ENCODE measurements at places on chromosomes 4 and X.
A peak's percentile ranks its signal among the peaks of the same experiment; 100 is the strongest.

DNA sequence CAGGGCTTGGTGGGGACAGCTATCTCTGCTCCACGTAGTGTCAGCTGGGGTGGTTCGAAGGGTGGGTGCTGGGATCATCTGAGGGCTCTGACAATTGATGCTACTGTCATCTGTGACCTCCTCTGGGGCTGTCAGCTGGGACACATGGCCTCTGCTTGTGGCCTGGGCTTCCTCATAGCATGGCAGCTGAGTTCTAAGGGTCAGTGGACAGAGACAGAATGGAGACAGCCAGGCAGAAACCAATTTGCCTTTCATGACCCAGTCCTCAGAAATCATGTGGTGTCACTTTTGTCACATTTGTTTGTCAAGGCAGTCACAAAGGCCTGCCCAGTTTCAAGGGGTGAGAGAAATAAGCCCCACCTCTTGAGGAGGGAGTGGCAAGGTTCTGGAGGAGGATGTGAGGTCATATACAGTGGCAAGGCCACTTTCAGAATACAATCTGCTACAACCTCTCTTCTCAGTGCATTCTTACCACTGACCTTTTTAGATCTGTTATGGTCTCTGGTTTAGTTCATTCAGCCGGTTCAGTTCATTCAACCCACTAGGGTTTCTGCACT is 103.6 kb upstream of the BCOR start:
- DNase-seq = no peak

DNA sequence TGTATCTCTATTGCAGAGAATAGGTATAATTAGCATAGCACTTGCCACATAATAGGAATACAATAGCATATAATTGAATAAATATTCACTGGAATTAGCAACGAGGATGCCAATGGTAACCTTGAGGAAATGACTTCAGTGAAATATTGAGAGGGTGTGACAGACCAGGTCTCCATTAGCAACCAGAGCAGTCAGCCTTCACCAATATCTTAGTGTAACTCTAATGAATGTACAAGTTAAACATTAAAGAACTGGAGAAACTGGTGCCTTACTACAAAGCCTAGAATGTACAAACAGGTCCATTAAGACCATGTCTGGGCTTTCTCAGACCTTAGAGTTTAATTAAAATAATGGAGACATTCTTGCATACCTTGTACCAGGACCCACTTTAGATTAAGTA is 143.0 kb downstream of the MAGEB17 start:
- DNase-seq = no peak

- no peak for DNase-seq
Observed at GRCh38 chr4:116627545-116627944, 457.8 kb downstream of the TRAM1L1 start.

DNA sequence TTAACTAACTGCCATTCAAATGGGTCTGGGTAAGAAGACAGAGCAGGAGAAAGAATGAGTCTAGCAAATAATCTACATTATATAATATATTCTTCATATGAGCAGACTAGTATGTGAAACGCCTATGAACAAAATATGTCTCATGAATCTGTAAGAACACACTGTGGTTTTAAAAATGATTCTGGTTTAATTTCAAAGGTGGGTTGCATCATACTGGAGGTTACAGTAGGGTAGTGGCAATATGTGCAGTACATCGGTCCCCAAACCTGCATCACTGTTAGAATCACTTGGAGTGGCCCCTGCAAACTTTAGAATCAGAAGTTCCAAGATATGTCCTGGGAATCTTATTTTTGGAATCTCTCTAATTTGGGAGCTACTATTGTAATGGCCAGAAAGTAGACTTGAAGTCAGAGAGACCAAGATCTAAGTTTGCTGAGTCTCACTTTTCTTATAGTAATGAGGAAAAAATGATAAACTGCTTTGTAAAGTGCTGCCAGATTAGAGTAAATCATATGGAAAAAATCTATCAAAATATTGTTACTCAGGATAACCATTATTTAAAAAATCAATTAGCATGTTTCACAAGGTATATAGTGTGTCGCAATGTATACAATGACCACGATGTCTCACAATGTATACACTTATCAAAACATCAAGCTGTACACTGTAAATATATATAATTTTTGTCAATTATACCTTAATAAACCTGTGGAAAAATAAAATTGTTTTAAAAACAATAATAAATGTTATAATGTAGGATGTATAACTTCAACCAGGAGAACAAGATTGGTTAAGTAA is 37.9 kb upstream of the ARSJ start:
- no peak for DNase-seq

GRCh38 chr4:10629394-10629793 is 55.2 kb downstream of the CLNK start:
- DNase-seq = no peak

GRCh38 chr4:146585761-146586333 is 52.8 kb upstream of the POU4F2 start:
- no peak for DNase-seq

- no peak for DNase-seq
Observed at GRCh38 chr4:185867770-185868169, 55.8 kb upstream of the SORBS2 start.

- no peak for DNase-seq
Observed at GRCh38 chr4:118760493-118760892, 75.3 kb downstream of the METTL14 start.

GRCh38 chrX:144295921-144296320 is 412.1 kb downstream of the UBE2NL start:
- no peak for DNase-seq

GRCh38 chr4:73451981-73452747 is 16.1 kb downstream of the AFP start:
- DNase-seq = no peak

GRCh38 chr4:1872870-1873269 is 1.7 kb downstream of the NSD2 start:
- DNase-seq = no peak

DNA sequence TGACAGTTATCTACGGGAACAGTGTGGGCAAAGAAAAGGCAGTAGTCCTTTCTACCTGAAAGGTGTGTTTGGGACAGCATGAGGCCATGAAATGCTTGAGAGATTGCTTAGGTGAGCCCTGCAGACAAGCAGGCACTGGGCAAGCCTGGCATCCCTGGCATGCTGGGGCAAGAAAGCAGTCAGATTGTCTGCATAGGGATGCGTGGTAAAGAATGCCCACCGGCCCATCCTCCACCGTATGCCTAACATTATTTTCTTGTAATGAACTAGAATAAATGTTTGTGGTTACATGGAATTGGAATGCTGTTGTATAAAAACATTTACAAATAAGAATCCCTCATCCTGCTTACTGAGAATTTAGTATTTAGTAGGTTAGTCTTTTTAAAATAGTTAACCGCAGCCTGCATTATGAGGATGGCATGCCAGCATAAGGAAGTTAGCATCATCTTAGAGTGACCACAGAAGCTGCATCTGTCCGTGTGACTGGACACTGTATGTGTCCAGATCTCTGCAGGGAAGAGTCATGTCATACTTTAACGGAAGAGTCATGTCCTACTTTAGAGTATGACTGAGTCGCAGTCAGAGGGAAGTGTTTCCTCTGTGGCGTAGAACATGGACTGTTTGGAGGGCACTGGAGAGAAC is 18.9 kb downstream of the ZBTB49 start:
- DNase-seq = no peak

DNA sequence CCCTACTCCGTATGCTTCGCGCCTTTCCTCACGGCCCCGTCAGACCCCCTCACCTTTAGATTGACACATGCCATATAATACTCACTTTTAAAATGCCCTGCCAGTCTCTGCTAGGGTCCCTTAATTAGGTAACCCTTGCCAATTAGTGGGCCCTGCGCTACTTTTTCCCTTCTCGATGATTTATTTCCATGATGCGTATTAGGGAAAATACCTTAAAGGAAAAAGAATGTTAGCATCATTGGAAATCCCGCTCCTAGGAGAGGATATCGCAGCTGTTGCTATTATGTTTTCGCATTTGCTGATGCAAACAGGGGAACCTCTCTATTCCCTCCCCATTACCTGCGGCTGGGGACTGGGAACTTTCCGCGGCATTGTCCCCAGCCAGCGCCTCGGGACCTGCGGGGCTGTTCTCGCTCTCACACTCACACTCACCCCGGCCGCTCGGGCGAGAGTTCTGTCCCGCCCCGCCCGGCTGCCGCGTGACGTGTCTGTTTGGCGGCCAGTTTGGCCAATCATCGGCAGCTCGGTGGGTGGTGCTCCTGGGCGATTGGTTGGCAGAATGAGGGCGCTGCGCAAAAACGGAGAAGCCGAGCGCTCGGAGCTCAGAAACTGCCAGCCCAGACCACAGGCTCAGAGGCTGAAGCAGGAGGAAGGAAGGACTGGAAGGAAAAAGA is at the start of gene PCDH10:
PCDH10 (plus strand) TSS at position 605 of the 674 bp plus-strand sequence. CDS start 847 bp downstream, outside the sequence.
- no peak for DNase-seq

- no peak for DNase-seq
Observed at GRCh38 chr4:74188912-74189311, 31.0 kb downstream of the MTHFD2L start.

DNA sequence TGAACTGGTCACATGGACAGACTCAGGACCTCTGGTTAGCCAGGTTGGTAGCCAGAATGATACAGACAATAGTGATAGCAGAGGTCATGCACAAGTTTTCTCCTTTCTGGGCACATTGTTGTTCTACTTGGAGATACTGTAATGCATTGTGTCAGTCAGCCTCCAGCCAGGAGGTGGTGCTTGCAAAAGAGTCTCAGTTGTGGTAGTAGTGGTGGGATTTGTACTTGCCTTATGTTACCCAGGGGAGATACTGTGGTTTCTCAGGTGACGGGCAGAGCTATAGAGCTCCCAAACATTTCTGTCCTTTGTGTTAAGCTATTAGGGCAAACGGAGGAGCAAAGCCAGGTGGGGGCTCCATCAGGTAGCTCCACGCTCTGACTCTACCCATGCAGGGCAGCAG is 190.5 kb downstream of the STPG2 start:
- DNase-seq = no peak

- no peak for DNase-seq
Observed at GRCh38 chr4:101256222-101256621, 91.1 kb downstream of the PPP3CA start.

DNA sequence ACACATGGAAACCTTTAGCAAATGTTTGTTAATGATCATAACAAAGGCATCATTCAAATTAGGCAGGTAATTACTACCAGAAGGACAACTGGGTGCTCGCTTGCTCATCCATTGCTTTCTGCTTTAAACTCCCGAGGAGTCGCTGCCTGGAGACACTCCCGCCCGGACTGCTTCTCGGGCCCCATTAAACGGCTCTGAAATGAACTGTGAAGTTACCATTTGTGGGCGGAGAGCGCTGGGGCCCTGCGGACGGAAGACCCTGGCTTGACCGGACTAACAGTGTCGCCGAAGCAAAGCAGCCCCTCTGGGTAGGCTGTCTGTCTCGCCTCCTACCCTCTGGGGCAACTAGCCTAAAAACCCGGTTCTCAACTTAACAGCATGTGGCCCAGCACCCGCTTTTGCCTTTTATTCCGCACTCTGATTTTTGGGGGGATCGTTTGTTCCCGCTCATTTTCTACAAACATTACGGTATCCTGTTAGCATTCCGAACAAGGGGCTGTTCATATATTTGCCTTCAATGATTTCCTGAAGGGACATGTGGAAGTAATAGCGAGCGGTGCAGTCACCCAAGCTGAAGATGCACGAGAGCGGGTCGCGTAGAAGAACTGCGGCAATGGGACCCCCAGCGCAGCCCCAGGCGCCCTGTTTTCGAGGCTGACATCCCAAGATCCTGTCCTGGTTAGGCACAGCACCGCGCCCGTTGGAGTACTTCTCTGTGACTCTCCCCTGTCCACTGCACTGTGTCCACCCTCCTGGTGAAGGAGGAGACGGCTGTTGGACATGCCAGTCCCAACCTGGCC is 1.6 kb upstream of the PDGFRA start:
- DNase-seq = no peak

GRCh38 chr4:104015680-104016079 is 295.9 kb upstream of the TACR3 start:
- no peak for DNase-seq

DNA sequence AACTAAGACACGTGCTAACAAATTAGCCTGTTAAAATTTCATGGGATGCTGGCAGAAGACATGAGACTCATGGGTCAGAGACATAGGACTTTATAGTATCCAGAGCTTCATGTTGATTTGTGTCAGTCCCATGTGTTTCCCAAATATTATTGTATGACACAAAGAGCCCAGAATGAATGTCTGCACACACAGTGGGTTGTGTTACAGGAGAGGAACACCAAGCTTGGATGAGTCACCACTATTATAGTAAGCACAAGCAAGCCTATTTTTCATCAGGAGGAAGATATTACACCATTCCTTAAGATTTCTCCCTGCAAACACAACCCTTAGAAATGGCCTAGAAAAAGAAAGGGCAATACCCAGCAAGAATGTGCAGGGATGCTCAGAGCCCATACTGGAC is 15.4 kb downstream of the BBS12 start:
- DNase-seq = no peak

DNA sequence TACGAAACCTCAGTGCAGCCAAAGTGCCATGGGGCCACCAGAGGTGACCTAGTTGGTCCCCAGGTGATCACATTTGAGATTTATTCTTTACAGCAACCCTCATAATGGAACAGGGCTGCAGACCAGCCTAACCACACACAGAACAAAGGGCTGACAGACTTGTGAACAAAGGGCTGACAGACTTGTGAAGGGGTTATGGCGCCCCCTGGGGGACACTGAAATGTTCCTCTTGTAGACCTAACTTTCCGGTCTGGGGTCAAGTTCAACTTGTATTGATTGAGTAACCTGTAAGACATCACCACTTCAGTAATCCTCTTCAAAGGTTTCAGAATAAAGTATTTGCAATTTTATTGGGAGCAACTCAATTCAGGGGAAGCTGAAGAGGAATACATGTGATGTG is 175.9 kb upstream of the RPS6KA3 start:
- peak; percentile 66 for DNase-seq

DNA sequence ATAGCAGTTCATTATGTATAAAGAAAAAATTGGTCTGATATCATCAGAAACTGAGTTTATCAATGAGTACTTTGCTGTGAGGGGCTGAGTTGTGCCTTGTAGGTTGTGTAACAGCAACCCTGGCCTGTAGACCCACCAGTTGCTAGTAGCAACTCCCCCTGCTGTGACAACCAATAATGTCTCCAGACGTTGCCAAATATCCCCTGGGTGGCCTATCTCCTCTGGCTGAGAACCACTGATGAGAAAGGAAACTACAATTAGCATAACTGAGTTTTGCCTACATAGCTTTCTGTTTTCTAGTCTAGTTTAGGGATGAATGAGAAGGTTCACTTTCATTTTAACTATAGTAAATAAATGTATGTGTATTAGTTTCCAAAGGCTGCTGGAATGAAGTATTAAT is 234.1 kb downstream of the CPE start:
- no peak for DNase-seq
